Cortex of kidney (tissue), 1 donor: ENCODE measurements at places on chromosomes 11 and 22.

DNA sequence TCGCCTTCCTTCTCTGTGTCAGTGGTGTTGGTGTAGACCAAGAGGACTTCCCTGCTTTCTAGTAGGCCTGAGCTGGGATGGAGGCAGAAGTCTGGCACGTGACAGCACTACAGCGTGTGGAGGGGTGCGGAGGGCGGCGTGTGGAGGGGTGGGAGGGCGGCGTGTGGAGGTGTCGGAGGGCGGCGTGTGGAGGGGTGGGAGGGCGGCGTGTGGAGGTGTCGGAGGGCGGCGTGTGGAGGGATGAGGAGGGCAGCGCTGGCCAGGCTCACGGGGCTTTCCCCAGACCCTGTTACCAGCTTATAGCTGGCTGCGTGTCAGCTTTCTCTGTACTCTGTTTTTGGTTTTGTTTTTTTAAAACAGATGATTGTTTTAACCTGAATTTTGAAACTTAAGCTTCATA lies 45.7 kb upstream of the CTTN start:
- no peak for DNase-seq

DNA sequence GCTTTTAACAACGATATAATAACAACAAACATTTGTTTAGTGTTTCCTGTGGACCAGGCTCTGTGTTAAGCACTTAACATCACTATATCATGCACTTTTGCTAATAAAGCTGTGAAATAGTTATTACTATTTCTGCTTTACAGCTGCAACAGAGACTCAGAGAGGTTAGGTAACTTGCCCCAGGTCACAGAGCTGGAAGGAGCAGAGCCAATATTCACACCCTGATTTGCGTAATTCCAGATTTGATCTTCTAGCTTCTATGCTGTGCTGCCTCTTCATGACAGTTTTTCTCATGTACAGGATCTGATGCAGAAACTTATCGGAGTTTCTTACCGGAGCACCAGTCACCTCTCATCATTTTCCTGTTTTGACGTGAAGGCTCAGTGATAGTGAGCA lies 33.6 kb upstream of the EHF start:
- no peak for DNase-seq

- no peak for DNase-seq
Measured at GRCh38 chr11:126311401-126312291, 7.8 kb downstream of the DCPS start.

GRCh38 chr22:46997311-46997970 lies 235.0 kb downstream of the TBC1D22A start:
- no peak for DNase-seq

- DNase-seq: no peak
Measured at GRCh38 chr11:122732342-122733315, 77.1 kb downstream of the UBASH3B start.

DNA sequence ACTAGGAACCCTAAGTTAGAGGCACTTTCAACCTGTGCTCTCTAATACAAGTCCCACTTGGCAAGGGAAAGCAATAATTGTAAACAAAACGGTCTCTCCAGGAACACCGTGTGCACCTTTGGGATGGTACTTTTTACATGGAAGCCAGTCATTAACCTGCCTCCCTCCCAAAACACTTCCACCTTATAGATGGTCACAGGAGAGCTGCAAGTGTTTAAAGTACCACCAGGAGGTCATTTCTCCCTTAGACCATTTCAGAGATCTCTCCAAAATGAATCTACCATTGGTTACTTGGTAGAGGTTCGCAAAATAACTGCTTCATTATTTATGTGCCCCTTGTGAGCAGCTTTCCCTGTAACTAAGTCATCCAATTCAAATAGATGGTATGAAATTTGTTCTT lies 375.3 kb downstream of the DYNC2H1 start:
- DNase-seq: no peak
